ENCODE measurements at places on chromosomes 6 and 20. TPM values are rescaled to one million over a fixed set of nuclear protein-coding genes. Genes with fewer than 3 reads are reported as not detected.
A peak's percentile ranks its signal among the peaks of the same experiment; 100 is the strongest.

The PKHD1 gene
- 0.20 TPM for total RNA-seq

The MUC21 gene
- not detected for total RNA-seq

The TNNC2 gene
- 3.9 TPM for total RNA-seq

The ZBTB12 gene
- 2.9 TPM for total RNA-seq

The NFKBIL1 gene
- 18.0 TPM for total RNA-seq

The DYNLT2 gene
- total RNA-seq, result 1.6 TPM

The CTCFL gene
- total RNA-seq, result not detected

The DPPA5 gene
- total RNA-seq, result not detected

The PABPC1L gene
- total RNA-seq, result 19.8 TPM

DNA sequence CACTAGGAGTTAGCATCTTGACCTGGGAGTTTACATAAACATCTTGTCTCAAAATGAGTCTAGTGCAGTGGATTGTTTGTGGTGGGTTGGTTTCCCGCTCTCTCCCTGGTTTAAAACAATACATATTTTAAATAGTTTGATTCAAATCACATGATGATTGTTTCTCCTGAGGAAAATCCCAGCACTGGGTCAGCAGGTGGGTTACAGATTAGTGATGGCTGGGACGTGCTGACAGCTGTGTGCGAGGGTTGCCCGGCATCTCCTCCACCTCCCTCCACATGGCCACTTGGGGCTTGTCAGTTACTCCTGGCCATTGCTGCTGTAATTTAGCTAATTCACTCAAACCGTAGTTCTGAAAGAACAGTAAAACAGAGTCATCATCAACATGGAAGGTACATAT, 306.4 kb upstream of the CITED2 start:
- no peak for DNase-seq

GRCh38 chr20:51861726-51862466, 59.6 kb upstream of the SALL4 start:
- DNase-seq, result no peak

- DNase-seq, result no peak
Measured at GRCh38 chr6:121867095-121867494, 431.6 kb downstream of the GJA1 start.

DNA sequence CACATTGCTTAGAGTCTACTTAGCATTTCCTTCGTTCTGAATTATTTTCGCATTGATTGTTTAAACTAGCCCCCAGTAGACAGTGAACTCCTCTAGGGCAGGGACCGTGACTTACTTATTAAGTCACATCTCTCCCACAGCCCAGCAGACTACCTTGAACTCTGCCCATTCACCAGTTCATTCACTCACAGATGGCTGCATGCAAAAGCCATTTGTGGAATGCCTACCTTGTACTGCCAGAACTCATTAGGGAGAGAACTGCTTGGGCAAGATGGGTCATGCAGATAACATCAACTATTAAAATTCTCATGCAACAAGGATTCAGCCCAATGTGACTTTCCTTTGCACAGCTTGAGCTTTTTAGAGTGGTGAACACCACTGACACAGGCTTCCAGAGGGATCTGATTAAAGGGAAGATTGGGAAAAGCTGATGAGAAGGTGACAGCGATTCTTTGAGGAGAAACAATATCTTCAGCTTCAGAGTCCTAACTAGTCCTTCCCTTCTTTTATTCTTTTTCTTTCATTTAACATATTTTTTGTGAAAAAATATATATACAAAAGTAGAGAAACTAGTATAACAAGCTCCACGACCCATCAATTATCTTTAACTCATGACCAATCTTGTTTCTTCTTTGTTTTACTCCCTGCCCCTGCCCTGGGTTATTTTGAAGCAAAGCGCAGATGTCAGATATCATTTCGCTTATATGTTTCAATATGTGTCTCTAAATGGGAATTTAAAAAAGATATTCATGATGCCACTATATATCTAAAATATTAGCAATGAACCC, 273.9 kb downstream of the CDC5L start:
- no peak for DNase-seq

DNA sequence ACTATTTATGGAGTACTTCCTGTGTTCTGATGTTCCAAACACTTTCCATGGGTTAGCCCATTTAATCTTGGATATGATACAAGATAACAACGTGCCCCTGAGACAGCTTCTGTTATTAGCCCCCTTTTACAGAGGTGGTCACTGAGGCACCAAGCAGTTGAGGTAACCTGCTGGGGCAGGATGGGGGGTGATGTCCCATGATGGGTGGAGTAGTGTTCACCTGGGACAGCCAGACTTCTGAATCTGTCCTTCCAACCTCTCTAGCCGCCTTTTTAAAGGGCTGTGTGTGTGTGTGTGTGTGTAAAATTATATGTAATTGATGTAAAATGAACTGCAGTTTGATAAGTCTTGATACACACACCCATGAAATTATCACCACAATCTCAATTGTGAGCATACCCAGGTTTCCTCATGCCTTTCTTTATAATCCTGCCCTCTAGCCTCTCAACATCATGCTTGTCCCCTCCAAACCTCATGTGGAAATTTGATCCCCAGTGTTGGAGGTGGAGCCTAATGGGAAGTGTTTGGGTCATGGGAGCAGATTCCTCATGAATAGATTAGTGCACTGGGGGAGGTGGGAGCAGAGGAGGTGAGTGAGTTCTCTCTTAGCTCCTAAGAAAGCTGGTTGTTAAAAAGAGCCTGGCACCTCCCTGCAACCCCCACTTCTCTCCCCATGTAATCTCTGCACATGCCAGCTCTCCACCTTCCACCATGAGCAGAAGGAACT, 39.2 kb downstream of the PLAGL2 start:
- no peak for DNase-seq

- no peak for DNase-seq
Measured at GRCh38 chr6:20907486-20908071, 373.3 kb downstream of the CDKAL1 start.

DNA sequence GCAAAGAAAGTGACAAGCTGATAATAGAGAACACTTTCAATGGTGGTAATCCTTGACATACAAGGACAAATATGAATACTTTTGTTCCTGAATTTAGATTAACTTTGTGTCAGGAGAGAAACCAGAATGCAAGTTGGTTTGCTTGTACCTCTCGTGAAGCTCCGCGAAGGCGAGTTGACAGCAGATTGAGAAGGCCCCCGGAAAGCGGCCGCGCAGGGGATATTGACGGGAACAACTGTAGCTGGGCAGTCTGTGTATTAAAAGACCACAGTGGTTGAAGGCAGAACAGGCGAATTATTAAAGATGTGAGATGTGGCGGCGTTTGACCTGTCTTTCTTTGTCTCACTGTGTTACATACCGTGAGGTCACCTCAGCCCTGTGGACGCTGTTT, 175.8 kb upstream of the RALGAPA2 start:
- DNase-seq, result no peak

DNA sequence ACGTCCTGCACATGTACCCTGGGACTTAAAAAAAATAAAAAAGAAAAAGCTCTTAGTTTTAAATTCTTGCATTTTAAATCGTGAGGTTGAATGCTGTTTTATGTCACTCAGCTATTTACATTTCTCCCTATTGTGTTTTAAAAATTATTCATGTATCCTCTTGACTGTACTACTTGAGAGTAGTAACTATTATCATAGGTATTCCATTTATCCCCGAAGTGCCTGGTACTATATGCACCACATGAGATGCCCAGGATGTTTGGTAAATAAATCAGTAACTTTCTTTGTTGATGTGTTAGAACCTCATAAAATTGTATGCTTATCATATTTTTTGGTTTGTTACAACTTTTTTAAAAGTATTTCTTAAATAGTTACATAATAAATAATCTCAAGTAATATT, 18.4 kb downstream of the MAP3K4 start:
- no peak for DNase-seq

GRCh38 chr6:63066055-63066704, 145.1 kb upstream of the FKBP1C start:
- DNase-seq, result no peak

GRCh38 chr6:132192631-132193030, 208.6 kb downstream of the MOXD1 start:
- DNase-seq, result no peak

- no peak for DNase-seq
Measured at GRCh38 chr20:18388860-18389259, 78.0 kb downstream of the DZANK1 start.

DNA sequence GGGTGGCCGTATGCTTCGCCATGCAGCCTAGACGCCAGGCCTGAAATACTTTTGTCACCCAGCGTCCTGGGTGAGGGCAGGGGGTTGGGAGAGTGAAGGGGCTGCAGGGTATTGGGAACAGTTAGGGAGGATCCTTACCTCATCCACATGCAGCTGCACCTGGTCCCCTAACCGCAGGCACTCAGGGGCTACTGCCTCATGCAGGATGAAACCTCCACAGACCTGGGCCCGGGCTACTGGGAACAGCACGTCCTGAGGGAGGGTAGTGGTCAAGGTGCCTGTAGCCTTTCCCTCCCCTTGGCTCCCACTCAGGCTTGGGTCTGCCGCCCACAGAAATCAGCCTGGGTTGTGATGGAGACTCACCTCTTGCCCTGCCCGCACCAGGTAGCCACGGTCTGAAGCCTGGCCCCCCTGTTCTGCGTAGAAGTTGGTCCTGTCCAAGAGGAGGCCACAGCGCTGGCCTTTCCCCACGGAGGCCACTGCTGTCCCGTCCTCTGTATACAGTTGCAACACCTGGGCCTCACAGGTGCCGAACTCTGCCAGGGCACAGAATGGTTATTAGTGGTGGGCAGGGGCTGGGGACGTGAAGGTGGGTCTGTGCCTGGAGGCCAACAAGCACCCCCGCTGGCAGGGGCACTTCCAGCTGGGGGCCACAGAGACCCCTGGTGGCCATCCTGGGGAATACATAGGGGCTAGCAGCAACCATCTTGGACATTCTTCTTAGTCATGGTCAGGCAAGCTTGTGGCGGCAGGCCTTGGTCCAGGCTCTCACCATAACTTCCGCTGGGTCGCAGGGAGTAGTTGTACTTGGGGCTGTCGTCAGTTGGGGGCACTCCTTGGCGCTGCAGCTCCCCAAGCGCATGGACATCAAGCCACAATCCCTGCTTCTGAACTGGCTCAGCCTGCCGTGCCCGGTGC, 8.6 kb downstream of the AARS2 start:
- DNase-seq, result no peak

- no peak for DNase-seq
Measured at GRCh38 chr6:50271817-50272216, 222.1 kb upstream of the DEFB112 start.

GRCh38 chr20:10541668-10542411, 106.7 kb downstream of the SLX4IP start:
- no peak for DNase-seq

DNA sequence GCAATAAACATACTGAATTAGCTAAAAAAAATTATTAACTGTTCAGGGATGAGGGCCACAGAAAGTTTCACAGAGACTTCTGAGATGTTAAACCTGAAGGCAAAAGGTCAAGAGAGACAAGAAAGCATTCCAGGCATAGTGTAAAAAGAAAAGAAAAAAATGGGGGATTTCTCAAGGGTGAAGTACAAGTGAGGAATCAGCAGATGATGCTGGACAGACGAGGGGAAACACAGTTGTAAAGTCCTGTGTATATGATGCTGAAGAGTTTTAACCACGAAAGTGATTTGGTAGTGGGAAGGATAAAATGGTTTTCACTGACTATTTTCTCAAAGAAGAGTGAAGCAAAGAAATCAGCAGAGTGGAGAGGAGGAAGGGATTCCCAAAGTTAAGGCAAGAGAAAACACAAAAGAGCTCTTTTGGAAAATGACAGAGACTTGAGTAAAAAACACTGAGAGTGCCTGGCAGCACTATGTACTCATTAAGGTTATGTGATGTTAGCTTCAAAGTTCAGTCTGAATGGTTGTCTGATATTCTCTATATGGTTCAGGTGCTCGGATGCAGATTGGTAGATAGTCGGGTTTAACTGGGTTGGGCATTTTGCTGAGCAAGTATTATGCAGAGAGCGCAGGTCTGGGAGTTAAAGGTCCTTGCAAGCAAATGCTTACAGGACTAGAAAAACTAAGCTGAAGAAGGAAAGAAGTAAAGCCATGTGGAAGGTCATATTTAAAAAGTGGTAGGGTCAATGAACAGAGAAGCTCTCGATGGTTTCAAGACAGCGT, 16.4 kb downstream of the RAB23 start:
- DNase-seq, result no peak

- no peak for DNase-seq
Measured at GRCh38 chr6:21149470-21149869, 444.1 kb upstream of the SOX4 start.

DNA sequence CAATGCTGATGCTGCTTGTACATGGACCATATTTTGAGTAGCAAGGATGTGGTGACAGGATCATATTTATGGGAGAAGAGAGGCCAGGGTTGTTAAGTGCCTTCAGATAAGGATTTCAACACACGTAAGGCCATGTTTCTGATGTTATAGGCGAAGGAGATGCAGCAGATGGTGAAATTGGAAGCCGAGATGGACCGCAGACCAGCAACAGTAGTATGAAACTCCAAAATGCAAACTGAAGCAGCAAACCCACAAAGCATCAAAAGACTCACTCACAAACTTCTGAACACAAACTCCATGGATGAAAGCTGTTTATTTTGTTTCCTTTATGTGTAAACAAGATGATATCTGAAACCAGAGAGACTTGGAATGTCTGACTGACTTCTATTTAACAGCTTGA, 35.6 kb upstream of the LAMP5 start:
- DNase-seq, result no peak

DNA sequence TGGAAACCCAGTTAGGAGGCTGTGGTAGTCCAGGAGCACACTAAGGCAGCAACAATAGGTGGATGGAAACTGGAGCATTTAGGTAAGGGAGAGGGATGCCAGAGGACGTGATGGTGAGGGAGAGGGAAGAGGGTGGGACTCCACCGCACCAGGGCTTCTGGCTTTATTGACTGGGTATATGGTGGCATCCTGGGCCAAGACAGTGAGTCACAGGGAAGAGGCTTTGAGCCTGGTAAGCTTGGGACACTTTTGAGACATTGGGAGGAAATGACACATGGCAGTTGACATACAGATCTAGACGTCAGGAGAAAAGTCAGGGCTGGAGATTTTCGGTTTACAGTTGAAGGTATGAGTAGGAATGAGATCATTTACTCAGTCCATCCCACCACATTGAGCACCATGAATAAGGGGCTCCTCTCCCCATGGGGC, 14.9 kb downstream of the NT5E start:
- DNase-seq, result no peak

GRCh38 chr20:41316602-41317545, 657 bp downstream of the ZHX3 start:
- peak; percentile 78 for DNase-seq

DNA sequence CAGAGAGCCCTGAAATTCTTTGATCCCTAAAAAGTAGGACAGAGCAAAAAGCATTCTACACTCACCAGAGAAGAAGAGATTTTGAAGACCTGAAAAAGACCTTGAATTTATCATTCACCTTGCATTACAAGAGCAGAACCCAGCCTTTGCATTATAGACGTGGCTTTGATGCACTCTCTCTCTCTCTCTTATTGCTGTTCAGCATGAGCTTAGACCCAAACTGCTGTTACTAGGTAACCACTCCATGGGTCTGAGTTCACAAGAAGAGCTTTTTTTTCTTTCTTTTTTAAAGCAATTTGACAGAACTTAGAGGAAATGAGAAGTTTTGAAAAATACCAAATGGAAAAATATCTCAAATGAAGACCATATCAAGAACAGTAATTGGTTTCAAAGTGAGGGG, 44.4 kb downstream of the COL9A1 start:
- DNase-seq, result no peak

- DNase-seq, result no peak
Measured at GRCh38 chr6:5786321-5786968, 220.3 kb downstream of the NRN1 start.

- DNase-seq, result no peak
Measured at GRCh38 chr6:40550202-40551101, 36.7 kb downstream of the LRFN2 start.
